Daoy (cell line): ENCODE measurements at places on chromosomes 3 and 15. TPM values are rescaled to one million over a fixed set of nuclear protein-coding genes. Genes with fewer than 3 reads are reported as not detected.

- no peak for DNase-seq
Observed at GRCh38 chr3:182473191-182473710, 320.1 kb upstream of the ATP11B start.

DNA sequence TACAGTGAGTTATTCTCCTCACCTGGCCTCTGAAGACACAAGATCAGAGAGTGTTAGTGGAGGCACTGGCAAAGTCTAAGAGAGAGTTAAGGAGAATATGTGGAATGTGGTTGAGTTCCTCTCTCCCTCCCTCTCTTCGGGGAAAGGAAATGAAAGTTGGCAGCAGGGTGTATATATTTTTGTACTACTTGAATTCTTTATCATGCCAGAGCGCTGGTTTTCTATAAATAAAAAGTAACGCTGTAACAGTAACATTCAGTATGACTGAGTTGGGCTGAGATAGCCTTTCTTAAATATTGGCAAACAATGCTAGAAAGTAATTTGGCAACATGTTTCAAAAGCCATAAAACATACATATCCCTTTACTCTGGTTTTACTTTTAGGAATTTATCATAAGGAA lies 77.5 kb upstream of the TNFAIP8L3 start:
- no peak for DNase-seq

DNA sequence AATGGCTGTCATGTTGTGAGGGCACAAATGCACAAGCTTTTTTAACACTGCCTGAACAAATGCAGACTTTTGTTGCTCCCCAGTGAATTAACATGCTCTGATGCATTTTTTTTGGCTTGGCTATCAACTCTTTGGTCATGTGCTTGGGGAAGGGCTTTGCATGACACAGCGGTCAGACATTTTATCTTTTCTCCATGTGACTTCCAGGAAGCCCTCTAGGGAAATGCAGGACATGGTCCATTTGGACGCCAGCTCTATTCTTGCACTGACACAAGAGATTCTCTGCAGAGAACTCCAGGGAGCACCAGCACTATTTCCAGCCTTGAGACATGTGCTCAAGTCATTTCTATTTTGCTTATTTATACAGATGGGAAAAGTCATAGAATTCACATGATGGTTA lies 46.2 kb downstream of the NEK11 start:
- peak; percentile 22 for DNase-seq

- no peak for DNase-seq
Observed at GRCh38 chr3:189404797-189405484, 226.2 kb upstream of the TP63 start.

- peak; percentile 51 for DNase-seq
Observed at GRCh38 chr15:74265046-74265639, 29.0 kb downstream of the CCDC33 start.

DNA sequence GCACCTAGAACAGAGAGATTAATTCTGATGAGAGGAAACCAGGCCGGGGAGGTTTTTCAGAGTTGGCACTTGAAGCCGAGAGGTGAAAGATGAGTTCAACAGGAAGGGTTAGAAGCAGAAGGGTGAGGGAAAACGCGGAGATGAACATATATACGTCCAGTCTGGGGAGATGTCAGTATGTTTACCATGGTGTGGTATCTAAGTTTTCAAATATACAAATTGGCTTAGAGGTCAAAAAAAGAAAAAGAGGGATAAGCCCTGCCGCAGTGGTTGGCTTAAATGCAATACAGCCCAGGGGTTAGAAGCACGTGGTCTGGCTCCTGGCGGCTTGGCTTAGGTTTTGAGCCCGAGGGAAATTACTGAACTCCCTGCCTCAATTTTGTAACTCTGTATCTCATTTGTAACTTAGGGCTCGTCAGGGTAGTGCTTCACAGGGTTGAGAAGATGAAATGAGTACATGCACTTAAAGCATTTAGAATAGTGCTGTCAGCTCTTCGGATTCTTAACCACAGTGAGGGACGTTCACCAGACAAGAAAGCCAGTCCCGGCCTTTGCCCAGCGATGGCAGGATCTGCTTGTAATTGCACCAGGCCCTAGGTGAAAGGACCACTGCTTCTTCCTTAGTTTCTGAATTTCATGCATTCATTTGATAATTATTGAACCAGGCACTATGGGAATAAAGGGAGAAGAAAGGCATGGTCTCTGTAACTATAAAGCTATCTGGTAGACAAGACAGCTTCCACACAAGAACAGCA lies 6.4 kb downstream of the HES1 start:
- no peak for DNase-seq

DNA sequence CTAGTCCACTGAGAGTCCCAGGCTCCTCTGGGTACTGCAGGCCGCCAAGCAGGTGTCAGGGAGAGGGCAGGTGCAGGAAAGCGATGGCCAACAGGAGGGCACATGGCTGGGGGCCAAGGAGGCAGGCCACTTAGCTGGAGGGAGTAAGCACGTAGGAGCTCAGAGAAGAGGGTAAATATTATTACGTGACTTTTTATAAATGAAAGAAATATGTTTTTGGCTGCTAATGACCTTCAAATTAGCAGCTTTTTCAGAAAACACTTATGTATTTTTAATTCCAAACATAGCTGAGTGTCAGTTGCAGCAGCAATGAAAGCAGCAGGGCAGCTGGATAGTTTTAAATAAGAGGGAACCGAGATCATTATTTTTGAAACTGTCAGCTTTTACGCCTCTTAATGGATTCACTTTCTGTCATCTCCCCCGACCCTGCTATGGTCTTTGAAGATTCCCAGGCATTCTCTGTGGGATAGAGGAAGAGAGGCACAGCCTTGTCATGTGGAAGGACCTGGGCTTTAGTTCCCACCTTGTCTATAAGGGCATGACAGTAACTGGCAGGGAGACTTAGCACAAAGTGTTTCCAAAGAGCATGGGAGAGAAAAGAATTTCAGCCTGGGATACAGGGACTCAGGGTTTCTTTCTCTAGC lies 477.1 kb downstream of the EPHB1 start:
- DNase-seq = no peak

GRCh38 chr3:81581966-81582599 lies 179.4 kb downstream of the GBE1 start:
- peak; percentile 19 for DNase-seq

- DNase-seq = no peak
Observed at GRCh38 chr3:133853925-133854227, 41.8 kb downstream of the RAB6B start.

GRCh38 chr3:31013843-31014242 lies 119.4 kb upstream of the GADL1 start:
- DNase-seq = no peak

- DNase-seq = peak; percentile 57
Observed at GRCh38 chr3:190338717-190339116, 16.5 kb upstream of the CLDN1 start.

GRCh38 chr15:41944313-41944940 lies 27.9 kb downstream of the EHD4 start:
- DNase-seq = peak; percentile 93

DNA sequence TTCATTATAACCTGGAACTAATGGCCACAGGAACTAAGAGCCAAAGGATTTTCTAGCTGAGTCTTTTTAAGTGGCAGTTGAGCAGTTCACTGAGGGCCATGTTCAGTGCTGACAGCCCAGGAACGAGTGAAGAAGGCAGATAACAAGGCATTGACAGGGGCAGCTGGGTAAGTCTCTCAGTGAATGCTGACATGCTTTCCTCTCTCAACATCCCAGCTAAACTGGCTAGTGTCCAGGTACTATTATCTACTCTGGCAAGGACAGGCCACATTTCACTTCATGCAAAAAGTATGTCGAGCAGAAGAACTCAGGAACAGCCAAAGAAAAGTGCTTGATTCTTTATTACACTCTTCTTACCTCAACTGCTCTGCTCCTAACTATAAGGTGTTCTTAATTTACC lies 515.9 kb downstream of the NLGN1 start:
- peak; percentile 36 for DNase-seq

Gene GDPGP1
- 4.2 TPM in 2 replicates for total RNA-seq

Gene CIDEC
- total RNA-seq = not detected in 2 replicates

Gene RBMS3
- total RNA-seq = 11.0 and 23.2 TPM in 2 replicates

Gene CD86
- 0.15 and 0.29 TPM in 2 replicates for total RNA-seq
